Stimulated activated CD8-positive, alpha-beta memory T cell treated with anti-CD3 and anti-CD28 coated beads, Interleukin-4, amount 100 ng/mL, for 1 hour (primary cell): ENCODE measurements at places on chromosomes 5 and 9.

GRCh38 chr5:149210968-149211490 is 60.6 kb upstream of the AFAP1L1 start:
- DNase-seq: no peak

GRCh38 chr5:128613128-128613527 is 75.1 kb upstream of the FBN2 start:
- no peak for DNase-seq

DNA sequence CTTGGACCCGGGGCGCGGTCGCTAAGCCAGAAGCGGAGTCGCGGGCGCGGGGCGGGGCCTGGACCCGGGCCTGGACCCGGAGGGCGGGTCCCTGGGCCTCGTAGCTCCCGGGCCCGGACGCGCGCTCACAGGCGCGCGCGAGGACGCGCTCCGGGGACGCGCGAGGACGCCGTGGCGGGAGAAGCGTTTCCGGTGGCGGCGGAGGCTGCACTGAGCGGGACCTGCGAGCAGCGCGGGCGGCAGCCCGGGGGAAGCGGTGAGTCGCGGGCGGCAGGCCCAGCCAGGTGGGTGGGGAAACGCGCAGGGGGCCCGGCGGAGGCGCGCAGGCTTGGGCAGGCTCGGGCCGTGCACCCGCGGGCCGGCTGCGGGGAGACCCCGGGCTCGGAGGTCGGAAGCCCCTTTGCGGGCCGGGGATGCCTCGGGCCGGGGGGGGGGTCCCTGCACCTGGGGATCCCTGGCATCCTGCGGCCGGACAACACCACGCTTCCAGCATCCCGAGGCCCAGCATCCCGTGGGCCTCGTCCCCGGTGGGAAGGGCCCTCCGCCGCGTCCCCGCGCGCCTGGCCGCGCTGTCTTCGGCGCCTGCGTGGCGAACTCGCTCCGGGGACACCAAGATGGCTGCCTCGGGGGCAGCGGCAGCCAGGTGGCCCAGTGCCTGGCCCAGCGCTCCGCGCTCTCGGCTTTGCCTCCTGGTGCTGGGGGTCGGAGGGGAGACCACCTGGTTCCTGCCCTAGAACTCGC is at the start of gene SFXN1:
SFXN1 (plus strand) TSS at position 177 of the 741 bp plus-strand sequence. CDS start 13,544 bp downstream, outside the sequence.
- DNase-seq: peak; percentile 38

DNA sequence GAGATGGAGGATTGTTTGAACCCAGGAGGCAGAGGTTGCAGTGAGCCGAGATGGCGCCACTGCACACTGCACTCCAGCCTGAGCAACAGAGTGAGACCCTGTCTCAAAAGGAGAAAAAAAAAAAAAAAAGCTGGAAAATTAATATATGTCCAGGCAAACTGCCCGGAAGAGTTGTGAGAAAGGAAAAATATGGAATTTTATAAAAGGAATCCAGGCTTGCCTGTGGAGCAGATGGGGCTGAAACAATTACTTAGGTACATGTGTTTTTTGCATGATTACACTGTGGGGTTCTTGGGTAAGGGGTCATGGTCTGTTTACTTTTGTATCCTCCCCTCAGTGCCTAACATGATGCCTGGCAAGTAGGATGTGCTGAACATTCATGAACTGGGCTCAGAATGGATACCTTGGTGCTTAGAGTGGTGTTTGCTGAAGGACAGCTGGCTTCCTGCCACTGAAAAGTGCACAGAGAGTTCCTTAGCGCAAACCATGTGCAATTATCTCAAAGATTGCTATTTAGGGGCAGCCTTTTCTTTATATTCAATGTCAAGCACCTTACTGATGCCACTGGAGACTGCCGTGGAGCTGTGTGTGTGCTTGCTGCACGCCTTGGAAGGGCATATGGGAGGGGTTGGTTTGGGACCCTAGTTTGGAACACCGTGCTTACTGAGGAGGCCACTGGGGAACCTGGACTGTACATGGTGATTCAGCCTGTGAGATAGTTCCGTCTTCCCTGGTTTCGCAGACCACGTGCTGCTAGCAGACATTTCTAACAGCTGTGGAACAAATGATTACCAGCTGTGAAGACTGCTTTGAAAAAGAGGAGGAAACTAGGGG is 78.4 kb downstream of the MAP1B start:
- DNase-seq: no peak

DNA sequence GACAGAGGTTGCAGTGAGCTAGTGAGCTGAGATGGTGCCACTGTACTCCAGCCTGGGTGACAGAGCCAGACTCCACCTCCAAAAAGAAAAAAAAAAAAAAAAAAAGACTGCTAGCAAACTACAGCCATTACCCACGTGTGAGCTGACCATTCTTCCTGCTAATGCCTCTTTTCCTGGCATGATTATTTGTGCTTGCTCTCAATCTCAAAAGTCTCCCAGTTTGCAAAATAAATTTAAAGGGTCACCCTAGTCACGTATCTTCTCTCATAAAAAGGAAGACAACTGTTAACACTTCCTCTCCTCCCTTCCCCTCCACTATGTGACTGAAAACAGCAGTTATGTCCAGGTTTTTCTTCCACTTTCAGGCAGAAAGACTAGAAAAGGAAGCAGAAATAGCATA is 37.2 kb downstream of the TRIM36 start:
- DNase-seq: no peak

DNA sequence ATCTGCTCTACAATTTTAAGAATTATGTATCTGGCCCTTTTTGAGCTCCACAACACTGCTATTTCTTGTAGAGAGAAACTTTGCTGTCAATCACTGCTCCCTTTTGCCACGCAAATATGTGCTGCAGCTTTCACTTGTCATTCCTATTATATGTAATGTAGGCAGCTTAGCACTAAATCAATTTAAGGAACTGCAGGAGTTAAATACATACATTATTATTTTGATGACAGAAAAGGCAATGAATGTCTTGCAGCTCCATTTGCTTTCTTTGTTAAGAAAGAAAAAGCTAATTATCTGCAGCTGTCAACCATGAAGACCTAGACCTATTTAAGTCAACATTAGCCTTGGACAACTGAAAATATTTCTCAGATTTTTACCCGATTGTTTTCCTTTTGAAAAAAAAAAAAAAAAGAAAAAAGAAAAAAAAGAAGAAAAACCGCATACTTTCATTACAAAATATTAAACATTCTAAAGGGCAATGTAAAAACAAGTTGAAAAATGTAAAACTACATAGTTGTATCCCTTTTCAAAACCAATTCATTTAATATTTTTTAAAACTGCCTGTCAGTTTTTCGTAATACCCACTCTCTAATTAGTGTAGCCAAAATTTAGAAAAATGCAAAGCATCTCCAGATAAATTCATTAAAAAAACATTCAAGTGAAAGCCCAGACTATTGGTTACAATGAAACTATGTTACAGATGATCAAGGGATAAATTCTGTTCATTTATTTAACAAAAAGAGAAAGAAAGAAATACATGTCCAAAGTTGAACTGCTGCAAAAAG is 57.2 kb downstream of the RFX3 start:
- no peak for DNase-seq

DNA sequence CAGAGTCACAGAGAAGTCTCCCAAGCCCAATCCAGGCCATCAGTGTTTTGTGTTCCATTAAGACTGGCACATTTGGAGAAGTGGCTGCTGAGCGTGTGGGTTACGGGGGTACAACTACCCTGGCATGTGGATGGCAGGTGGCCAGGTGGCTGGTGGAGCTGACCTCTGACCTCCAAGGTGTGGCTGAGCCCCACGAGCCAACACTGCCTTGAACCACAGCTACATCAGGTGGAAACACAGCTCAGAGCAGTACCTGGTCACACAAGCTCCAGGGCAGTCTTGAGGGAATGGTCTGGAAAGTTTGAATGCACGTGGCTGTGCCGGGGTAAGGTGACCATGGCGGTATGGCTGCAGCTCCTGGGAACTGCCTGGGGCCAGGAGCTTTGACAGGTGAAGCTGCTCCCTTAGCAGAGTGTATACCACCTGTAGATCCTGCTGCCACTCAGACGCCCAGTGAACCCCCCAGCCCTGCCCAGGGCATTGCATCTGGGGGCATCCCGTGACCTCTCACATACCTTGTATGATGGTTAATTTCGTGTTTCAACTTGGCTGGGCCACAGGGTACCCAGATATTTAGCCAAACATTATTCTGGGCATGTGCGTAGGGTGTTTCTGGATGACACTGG is 207.9 kb downstream of the GADD45G start:
- DNase-seq: no peak

- no peak for DNase-seq
These were observed 8.8 kb downstream of the SLC12A7 start for GRCh38 chr5:1103093-1103492.
